Right renal pelvis (tissue), 4 donors: ENCODE measurements at places on chromosomes 12 and 14.
A peak's percentile ranks its signal among the peaks of the same experiment; 100 is the strongest.

- DNase-seq: no peak
Measured at GRCh38 chr12:52918351-52918750, 13.5 kb upstream of the KRT8 start.

DNA sequence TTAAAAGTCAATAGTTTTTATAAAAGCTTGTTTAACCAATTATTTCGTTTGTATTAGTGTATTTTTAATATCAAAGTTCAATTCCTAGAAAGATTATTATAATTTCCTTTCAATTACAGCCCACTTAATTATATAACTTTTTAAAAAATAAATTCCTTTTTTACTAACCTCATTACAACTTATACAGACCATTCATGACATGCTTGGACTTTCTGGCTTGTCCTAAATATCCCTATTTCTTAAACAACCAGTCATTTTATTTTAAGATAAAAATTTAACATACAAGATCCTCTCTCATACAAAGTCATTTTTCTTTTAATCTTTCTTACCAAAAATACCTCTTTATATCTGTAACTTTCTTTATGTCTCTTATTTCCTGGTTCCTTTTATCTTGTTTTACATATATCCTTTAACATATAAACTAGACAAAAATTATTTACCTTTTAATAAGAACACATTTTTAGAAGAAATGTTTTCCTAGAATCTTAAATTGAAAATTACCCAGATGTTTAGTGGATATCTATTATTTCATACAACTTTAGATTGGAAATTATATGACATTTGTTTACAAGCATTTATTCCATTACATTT is 10.4 kb upstream of the TMEM263 start:
- DNase-seq: no peak

GRCh38 chr14:99394602-99395156 is 86.0 kb downstream of the SETD3 start:
- no peak for DNase-seq

DNA sequence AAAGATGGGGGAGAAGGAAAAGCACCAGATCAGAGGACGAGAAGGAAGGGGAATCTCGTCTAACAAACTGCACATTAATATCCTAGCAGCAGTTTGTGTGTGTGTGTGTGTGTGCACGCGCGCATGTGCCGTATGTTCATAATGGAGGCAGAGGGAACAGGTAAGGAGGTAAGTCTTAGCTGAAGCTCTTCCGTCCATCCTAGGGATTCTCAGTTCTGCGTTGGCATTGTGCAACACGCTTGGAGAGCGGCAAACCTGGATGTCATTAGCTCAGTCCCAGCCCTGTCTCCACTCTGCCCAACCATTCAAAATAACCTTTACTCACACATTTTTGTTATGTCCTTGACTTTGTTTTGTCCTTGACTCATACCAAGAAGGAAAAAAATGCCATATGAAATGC is 1.6 kb upstream of the C1R start:
- DNase-seq: no peak

GRCh38 chr14:38490273-38490672 is 234.4 kb upstream of the CLEC14A start:
- DNase-seq: no peak

- DNase-seq: no peak
Measured at GRCh38 chr12:107449891-107450290, 235.7 kb upstream of the PWP1 start.

- DNase-seq: no peak
Measured at GRCh38 chr14:75249251-75249957, 29.2 kb upstream of the FOS start.

DNA sequence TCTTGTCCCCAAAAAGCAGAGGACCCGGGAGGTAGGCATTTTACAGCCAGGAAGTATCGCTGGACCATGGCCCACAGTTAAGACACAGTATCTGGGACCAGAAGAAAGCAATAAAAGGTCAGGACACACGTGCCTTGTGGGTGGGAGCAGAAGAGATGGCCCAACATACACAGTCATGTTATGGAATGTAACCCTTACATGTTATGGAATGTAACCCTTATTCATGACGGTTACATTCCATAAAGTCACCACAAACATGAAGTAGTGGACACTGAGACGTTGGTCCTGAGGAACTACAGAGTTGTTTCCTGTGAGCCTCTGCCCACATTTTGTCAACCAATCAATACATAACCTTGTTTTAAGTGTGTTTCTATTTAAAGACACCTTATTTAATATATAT is 285.6 kb upstream of the FKBP4 start:
- DNase-seq: no peak

DNA sequence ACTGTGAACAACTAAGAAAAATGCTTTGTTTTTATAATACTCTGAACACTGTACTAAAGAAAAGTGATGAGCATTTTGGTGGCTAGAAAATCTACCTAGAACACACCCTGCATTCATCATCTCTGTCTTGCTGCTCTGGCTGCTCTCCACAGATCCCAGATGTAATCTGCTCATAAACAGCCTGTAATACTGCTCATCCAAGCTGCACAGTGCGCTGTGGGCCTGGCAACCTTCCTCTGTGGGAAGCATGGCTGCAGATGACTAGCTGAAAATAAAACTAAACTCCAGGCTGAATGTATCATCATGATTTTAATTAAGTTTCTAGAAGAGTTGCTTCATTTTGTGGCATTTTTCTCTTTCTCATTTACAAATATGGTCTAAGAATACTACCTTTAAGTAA is 200.7 kb downstream of the SLC2A13 start:
- DNase-seq: no peak

DNA sequence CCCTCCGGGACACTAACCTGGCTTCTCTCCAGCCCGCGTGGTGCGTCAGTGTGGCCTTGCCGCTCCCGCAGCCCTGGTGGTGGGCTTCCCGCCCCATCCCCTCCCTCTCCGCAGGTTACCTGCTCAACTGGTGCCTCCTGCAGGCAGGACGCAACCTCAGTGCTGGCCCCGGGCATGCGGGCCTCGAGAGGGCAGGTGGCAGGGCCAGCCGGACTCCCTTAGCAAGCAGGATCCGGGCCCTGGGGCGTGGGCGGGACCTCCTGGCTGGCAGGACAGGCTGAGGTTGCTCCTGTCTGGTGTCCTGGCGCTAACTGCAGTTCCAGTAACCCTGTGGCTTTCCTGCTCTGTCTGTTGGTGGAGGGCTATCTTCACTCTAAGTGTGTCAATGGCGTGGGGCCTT is 8.6 kb upstream of the ADSS1 start:
- no peak for DNase-seq

DNA sequence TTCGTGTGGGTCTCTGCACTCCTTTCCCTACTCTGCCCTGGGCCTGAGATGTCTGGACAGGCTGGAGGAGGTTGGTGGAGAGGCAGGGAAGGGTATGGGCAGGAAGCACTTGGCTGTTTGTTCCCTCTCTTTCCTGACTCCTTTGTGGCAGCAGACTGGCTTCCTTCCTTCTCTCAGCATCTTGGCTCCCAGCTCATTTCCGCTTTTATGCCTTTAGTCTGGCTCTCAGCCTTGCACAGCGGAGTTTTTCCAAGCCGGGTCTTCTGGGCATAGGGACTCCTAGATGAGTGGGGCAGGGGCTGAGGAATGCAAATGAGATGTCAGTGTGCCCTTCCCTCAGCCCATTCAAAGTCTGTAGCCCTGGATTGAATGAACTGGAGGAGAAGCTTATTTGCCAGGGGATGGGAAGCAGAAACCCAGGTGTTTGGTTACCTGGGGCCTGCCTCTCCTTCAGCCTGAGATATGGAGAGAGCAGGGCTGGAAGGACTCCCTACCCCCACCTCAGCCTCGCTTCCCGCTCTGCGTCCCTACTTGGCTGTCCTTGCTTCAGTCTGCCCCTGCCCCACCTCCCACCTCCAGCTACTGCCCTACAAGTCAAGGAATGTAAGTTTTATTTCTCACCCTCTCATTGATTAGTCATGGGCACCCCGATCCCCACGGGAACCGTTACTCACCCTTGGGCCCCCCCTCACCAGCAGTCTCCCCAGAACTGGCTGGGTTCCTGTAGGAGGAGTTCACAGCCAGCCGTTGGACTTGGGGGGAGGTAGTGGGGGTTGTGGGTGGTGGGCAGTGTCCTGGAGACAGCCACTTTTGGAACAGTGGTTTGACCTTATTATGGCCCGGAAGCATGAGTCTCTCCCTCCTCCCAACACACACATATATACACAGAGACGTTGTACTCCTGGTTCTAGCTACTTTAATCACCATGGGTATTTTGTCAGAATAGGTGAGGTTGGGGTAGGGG is 9.3 kb upstream of the ITGA5 start:
- no peak for DNase-seq

DNA sequence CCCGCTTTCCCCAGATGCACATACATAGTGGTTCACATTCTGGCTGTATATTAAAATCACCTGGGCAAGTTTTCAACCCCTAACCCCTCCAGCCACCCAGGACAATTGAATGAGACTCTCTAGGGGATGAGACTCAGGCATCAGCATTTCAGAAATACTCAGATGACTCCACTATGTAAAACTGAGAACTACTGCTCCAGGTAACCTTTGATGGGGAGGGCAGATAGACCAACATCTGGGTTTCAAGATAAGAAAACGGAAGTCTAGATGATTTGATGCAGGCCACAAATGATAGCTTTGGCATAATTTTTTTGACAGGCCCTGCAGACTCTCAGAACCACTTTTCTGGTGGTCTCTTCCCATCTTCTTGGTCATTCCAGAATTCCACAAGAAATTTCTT is 341.1 kb downstream of the EMP1 start:
- DNase-seq: no peak

- no peak for DNase-seq
Measured at GRCh38 chr12:62655666-62656151, 189.1 kb downstream of the MON2 start.

DNA sequence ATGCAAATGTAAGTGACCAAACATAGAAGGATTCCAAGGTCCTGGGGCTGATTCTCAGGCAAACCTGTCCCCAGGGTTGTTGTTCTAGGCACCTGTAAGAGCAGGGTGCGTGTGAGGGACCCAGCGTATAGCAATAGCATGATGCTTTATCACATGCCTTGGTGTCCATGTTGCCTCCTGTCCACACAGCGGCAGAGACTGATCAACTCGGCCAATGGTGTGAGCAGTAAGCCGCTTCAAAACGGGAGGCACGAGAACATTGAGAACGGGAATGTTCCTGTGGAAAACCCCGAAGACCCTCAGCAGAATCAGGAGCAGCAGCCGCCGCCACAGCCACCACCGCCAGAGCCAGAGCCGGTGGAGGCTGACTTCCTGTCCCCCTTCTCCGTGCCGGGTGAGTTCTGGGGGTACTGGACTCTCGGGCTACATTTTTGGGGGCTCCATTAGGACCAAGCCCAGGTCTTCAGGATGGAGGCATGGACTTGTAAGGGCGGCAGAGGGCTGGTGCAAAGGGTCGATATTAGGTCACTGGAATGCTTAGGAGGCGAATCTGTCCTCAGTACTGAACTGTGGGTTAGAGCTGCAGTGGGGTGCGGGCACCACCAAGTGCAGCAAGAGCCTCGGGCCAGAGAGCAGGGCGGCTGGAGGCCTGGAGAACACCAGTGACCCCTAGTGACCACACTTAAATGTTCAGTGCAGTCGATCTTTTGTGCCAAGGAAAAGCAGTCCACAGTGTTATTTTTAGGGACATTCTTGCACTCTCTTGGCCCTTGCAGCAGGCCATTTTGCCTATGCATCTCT is 57.2 kb upstream of the RIN3 start:
- DNase-seq: peak; percentile 28

- DNase-seq: no peak
Measured at GRCh38 chr12:3990501-3991280, 117.5 kb upstream of the PARP11 start.

DNA sequence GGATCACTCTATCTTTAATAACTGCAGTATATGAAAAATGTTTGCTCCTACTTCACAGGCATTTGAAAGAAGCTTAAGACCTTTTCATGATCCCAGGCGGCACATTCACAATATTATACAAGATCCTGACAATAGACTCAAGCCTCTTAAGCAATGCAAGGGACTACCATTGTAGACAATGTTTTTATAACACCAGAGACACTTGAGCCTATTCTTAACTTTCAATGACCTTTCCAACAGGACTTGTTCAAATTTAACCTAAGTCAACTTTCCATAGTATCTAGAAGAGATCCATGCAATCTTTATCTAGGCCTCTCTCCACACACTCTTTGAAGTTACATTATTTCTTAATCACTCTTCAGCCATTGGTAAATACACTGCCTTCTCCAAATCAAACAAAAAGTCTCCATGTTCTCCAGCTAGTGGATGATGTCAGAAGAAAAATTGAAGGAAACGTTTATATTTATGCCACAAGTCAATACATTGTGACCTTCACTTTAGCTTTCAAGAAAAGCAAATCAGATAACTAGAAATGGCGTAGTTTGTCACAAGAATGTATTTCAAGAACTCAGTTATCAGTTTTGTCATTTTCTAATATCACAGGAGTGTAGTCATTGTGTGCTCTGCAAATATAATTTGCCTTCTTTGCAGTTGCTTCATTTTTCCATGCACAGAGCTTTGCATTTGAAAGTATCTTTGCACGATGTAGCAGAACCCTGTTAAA is 41.2 kb downstream of the PHLDA1 start:
- no peak for DNase-seq

GRCh38 chr14:39857376-39858055 is 425.3 kb upstream of the FBXO33 start:
- DNase-seq: no peak

GRCh38 chr14:22002860-22003284 is 329.3 kb upstream of the OR4E1 start:
- DNase-seq: no peak

DNA sequence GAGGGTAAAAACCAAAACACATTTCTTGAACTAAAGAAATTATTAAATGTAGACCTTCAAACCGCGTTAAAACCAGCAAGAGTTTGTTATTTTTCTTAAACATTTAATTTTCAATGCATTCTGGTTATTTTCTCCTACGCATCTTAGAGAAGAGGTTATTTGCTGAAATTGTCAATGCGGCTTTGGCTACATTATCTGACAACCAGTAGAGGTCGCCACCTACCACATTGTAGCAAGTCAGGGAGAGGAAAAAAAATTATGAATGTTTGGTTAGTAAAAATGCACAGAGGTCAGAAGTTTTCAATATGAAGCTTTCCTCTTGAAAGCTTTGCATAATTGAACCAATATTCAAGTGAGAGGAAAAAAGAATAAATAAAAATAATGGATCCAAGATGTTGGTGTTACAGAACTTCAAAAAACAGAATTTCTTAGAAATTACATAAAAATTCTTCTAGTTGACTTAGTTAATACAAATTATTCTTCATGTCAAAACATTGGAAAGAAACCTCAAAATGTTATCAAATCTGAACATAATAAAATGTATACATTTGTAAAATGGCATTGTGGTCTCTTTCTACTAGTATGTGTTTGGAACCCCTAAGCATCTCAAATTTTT is 159.4 kb upstream of the TMTC2 start:
- peak; percentile 43 for DNase-seq
